ENCODE measurements at places on chromosomes 16 and 17.

GRCh38 chr16:66596986-66597848 lies 7.3 kb upstream of the CMTM3 start:
- no peak for DNase-seq

- no peak for DNase-seq
Observed at GRCh38 chr16:66534376-66534799, 15.5 kb downstream of the TK2 start.

DNA sequence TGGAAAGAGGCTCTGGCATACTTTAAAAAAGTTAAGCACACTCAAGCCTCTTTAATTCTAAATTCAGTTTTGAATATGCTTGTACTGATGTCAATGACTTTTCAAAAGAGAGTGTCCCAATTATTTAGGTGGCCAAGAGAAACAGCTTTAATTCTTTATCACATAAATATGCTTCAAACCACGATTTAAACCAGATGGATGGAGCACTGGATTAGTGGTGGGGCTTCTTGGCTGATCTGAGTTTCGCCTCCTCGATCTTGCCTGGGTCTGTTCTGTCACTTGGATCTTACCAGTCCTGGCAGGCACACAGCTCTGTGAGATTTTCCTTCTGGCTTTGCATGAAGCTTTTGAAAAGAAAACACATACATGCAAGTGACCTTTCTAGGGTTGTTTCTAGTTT lies 467.8 kb downstream of the MAF start:
- DNase-seq = no peak

DNA sequence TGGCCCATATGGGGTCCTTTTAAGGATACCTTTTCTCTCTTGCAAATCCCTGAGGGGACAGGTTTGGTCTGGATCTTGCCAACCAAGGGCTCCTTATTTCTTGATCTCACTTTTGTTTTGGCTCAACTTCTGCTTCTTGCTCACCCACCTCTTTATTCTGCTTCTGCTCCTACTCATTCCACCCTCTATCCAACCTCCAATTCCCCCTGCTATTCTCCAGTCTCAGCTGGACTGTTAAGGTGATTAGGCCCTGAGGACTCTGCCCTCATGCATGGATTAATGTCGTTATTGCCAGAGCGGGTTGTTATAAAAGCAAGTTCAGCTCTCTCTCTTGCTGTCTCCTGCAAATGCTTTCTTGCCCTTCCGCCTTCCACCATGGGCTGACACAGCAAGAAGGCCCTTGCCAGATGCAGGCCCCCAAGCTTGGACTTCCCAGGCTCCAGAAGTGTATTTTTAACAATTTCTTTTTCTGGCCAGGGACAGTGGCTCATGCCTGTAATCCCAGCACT lies 29.8 kb downstream of the LAT start:
- DNase-seq = no peak

GRCh38 chr17:18235743-18236256 lies 10.4 kb downstream of the LLGL1 start:
- no peak for DNase-seq

Data from activated CD4-positive, CD25-positive, alpha-beta regulatory T cell treated with anti-CD3 and anti-CD28 coated beads, Interleukin-2, amount 50 U/mL, for 16 hours (primary cell).